ENCODE measurements at places on chromosomes 1 and 21.

DNA sequence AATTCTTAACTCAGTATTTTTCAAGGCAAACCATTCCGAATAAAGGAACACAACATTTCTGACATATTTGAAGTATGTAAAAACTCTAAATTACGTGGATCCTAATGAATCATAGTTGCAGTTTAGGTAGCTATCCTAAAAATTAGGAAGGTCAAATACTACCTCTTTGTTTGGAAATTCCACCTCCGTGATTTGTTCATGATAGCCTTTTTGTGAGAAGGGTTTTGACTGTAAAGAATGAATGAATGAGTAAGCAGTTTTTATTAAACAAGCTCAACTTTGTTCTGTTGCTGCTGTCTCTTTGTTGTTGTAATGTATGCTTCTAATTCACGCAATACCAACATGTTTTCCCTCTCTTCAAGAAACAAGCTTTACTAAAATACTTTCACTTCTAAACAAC, 840.4 kb downstream of the USP25 start:
- no peak for DNase-seq

GRCh38 chr1:169885207-169885606, 8.5 kb downstream of the SCYL3 start:
- no peak for DNase-seq

GRCh38 chr1:109454497-109455133, 11.7 kb upstream of the SYPL2 start:
- no peak for DNase-seq

DNA sequence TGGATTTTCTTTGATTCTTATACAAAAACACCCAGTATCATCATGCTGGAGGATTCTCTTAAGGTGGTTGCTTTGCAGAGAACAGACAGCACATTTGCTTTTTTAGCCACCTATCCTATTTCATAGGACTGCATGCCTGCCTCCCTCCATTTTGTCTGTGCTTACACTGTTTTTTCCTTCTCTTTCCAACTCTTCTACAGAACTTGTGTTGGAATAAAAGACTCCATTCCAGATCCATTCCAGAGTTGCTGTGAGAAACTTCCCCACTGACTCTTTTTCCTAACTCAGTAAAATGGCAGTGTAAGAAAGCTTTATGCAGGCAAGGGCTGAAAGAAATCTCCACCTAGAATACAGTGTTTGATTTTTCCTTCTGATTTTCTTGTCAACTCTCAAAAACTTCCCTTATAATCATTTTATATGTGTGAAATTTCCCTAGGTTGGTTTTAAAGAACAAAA, 5.2 kb upstream of the ARID1A start:
- no peak for DNase-seq

DNA sequence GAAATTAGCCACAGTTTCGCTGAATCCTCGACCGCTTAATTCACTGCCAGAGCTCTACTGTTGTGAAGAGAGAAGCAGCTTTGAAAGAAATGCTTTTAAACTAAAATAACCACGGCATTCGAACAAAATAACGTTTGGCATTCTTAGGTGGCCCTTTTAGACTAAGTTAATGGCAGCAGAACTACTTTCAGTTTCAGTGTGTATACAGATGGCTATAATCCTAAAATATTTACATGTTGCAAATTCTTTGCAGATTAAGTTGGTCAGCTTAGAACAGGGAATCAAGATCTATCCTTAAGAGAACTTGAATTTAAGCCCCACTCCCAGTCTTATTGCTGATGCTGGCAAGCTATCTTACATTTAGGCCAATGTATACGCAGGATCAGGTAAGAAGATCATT, 62.7 kb downstream of the ADSS2 start:
- DNase-seq, result no peak

GRCh38 chr1:84871181-84871580, 21.8 kb downstream of the LPAR3 start:
- DNase-seq, result no peak

GRCh38 chr1:86648255-86648654, 56.1 kb upstream of the SH3GLB1 start:
- no peak for DNase-seq

- DNase-seq, result no peak
Observed at GRCh38 chr1:74083128-74083527, 114.8 kb downstream of the LRRIQ3 start.

DNA sequence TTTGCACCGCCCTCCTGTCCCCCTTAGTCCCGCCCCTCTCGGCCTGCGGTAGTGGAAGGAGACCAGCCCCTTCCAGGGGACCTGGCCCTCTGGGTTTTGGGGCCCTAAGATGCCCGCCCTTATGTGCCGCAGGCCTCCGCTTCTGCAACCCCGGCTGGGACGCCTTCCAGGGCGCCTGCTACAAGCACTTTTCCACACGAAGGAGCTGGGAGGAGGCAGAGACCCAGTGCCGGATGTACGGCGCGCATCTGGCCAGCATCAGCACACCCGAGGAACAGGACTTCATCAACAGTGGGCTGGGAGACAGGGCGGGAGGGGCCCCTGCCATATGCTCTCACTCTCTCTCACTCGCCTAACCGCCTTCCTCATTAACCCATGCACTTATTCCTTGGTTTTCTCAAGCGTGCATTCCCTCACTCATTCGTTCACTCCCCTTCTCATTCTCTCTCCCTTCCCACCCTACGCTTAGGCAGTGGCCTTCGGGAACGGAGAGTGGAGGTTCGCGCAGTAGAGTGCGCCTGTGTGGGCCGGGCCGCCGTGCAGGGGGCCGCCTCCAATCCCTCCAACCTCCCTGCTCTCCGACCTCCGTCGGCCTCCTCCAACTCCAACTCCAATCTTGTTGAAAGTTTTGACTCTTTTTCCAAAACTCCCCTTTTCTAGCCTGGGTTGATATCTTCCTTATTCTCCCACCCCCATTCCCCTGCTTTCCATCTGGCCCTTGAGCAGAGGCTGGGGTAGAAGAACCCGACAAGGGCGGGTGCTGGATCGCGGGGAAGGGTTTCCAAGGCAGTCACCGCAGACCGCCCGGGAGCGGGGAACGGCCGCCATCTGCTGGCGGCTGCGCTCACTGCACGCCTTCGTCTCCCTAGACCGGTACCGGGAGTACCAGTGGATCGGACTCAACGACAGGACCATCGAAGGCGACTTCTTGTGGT, 15.2 kb downstream of the BCAN start:
- no peak for DNase-seq

DNA sequence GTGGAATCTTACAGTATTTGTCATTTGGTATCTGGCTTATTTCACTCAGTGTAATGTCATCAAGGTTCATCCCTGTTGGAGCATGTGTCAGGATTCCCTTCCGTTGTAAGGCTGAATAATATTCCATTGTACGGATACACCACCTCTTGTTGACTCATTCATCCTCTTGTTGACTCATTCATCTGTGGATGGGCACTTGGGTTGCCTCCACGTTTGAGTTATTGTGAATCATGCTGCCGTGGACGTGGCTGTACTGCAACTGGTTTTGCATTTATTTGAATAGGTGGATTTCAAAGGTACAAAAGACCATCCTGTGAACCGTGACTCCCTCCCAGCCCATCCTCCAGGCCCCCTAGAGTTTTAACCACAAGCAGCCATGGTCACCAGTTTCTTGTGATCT, 11.9 kb upstream of the TCP10L start:
- no peak for DNase-seq

DNA sequence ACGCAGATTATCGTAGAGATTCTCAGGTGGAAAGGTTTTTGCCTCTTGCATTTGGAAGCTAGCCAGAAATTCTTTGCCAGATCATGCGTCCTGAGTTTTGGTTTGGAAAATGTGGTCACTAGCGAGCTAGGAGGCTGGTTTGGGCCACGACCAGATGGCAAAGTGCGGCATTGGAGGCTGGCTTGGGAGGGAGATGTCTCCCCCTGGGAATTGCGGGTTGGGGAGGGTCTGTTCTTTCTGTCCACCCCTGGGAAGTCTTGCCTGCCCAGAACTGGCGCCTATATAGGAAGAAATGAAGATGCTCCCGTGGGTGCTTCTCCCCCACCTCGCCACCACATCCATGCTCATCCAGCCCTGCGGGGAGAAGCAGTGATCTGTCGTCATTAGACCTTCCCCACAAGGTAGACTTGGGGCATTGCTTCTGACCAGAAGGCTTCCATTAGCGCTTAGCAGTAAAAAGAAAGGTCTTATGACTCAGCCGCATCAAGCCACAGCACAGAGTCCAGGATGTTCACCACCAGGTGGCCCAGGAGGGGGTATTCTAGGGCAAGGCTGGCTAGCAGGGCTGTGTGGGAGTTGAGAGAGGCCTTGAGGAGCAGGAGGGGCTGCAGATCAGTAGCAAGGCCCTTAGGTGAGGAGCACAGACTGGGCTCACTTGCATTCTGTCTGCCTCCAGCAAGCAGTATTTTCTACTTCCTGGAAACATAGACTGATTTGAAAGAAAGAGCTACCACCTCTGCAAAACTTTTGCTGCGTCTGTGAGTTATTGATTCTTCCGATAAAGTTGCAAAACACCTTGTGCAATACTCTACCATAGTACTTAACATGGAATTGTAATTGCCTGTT, 1.5 kb upstream of the PTP4A2 start:
- peak; percentile 92 for DNase-seq

DNA sequence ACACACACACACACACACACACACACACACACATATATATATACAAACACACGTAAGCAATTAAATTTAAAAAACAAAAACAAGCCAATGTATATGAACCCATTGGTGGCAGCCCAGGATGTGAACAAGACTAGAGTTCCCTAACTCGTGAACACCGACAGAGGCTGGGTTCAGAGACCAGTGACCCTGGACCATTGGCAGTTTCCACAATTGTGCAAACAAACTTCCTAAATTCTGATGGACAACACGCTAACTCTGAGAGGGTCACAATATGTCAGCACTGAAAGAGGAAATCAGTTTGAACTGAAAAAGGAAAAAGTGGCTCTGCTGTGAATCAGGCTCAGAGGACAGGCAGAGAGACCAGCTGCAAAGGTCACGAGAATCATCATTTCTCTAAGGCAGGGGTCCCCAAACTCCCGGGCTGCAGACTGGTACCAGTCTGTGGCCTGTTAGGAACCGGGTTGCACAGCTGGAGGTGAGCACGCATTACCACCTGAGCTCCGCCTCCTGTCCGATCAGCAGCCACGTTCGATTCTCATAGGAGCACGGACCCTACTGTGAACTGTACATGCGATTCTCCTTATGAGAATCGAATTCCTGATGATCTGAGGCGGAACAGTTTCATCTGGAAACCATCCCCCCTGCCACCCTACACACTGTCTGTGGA, 50.5 kb upstream of the ERO1B start:
- no peak for DNase-seq

DNA sequence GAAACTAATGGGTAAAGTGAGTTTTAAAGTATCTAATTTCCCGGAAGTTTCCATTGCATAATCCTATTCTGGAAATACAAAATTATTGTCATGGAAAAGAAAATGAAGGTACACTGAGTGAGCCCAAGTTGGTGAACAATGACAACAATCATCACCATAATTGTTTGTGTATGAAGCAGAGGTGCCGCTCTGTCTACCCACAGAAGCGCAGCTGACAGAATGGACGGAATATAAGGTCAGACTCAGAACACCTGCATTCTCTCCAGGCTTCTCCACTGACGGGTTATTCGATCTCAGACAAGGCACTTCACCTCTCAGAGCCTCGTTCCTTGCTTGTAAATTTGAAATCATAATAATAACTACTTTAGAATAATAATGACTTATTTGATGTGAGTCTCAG, 99.1 kb upstream of the NGF start:
- DNase-seq, result no peak

GRCh38 chr1:99003581-99004253, 944 bp downstream of the PLPPR5 start:
- DNase-seq, result no peak

DNA sequence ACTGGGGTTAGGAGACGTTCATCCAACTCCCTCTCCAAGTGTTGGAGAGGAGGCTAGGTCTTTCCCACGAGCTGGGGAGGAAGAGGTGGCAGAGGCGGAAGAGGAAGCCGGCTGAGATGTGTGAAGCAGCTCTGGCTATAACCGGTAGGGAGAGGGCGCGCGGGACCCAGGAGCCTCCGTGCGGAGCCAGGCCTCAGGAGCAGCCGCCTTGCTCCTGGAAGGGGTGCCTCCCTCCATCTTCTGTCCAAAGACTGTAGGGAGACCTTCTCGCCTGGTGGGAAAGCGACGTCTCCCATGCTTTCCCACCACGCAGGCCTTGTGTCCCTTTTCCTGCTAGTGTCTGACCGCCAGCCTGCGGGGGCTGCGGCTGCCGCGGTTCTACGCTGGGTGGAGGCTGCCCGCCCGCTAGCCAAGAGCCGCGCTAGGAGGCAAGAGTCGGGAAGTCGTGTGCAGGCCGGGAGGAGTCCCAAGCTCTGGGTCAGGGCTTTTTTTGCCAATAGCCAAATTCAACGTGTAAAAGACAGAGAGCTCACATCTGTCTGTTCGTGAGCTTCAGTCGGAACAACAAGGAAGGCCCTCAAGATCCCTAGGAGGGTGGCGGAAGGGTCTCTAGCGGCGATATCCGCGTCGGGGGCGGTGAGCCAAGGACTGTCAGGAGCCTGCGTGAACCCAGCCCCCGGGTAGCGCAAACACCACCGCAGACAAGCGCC, 8.4 kb upstream of the NBPF11 start:
- no peak for DNase-seq

DNA sequence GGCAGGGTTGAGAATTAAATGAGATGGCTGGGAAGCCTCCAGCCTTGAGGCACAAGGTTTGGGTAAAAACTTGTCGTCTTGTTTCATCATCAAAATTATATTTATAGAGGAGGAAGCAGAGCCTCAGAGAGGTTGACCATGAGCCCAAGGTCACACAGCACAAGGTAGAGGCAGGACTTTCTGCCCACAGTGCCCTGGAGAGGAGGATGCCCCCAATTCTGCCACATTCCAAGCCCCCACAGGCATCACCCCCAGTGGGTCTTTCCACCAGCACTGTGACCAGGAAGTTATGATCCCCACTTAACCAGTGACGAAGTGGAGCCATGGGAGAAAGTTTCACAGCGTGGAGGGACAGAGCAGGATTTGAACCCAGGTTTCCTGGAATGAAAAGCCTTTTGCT, 400.0 kb downstream of the MATN1 start:
- DNase-seq, result no peak

All from HL-60 (cell line).